ENCODE measurements at places on chromosomes 3 and 15.

DNA sequence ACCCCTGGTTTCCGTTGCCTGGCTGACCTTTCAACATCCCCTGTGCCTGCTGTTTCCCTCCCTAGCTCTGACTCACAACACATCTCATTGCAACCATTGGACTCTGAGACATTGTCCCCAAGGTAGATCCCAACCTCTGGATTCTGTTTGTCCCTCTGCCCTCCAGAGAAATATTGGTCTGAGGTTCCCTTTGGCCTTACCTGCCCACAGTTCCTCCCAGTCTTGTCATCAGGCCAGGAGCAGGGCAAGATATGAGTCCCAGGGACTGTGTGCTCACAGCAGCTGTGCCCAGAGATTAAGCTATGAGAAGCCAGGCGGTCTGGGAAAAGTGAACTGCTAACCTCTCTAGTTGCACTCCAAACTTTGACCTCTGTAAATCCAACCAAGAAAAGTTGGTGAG lies 168.2 kb upstream of the NR2F2 start:
- no peak for DNase-seq

DNA sequence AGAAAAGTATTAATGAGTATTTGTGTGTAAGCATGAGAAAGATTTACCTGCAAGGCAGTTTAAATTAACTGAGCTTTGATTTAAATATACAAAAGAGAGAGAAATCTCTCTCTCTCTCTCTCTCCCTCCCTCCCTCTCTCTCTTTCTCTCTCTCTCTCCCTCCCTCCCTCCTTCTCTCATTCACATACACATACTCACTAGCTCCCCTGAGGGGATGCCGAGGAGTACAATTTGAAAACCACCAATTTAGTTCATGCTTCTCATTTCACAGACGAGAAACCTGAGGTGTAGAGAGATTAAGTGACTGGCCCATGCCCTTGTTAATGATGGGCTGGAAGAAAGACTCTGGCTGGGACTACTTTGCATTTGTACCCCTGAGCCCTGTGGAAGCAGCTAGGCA lies 59.4 kb downstream of the MECOM start:
- DNase-seq, result no peak

GRCh38 chr15:70044168-70044567 lies 53.5 kb downstream of the TLE3 start:
- no peak for DNase-seq

GRCh38 chr3:57796261-57796660 lies 40.2 kb downstream of the SLMAP start:
- DNase-seq, result no peak

- peak; percentile 3 for DNase-seq
Measured at GRCh38 chr3:60652829-60653228, 598.4 kb downstream of the FHIT start.

DNA sequence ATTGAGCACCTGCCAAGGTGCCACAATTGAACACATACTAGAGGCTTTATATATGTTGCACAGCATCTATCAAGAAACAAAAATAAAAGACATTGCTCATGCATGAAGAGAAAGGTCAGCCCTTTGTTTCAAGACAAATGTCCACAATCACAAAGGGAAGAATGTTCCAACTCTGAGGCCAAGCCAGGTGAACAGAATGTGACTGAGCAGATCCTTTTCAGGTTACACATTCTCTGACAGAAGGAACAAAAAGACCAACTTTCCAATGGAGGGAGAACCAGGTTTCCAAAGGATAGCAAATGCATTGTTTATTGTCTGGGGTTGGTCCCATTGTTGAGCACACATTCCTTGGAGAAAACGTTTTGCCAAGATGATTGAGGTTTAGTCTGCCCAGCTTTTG lies 50.2 kb upstream of the FAM174B start:
- DNase-seq, result no peak

DNA sequence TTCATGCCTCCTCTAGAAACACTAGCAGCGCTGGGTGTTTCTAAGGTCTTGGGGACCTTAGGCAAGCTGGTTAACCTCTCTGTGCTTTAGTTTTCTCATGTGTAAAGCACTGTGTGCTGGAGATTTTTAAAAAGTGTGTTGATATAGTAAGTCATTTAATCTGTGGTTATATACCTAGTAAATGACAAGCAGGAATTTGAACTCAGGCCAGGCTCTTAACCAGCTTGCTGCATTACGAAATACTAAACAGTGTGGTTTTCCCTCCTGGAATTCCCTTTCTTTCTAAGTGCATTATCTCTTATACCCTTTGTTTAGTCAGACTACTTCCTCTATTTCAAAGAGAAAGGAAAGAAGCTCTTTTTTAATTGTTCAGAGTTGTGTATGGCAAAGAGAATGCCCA lies 26.5 kb downstream of the NEO1 start:
- peak; percentile 80 for DNase-seq

- no peak for DNase-seq
Measured at GRCh38 chr3:38578081-38578475, 71.4 kb downstream of the SCN5A start.

DNA sequence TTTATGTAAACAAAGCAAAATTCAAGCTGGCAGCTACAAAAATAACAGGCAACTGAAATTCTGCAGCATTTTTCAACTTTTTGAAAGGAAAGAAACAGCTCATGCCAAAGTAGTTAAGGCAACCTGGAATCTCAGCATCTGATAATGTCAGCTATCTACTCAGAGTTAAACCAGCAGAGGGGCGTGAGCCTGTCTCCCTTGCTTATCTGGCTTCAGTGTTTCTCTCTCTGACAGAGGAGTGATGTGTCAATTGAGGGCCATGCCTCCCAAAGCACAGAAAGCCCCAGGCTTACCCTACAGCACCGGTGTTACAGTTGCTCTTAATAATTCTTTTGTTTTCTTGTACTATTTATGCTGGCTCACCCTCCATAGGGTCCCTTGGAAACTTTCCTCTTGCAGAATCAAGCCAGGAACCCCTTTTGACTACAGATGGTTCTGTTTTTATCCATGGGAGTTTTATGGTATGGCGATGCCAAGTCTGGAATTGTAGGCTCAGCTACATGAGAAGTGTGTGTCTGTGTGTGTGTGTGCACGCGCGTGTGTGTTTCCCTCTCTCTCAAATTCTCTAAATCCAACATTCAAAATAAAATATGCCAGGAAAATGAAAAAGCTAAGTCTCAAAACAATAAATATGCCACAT lies 7.3 kb downstream of the TMEM212 start:
- no peak for DNase-seq
